Neural crest cell (in vitro differentiated cells): ENCODE measurements at places on chromosomes 6 and 20. TPM values are rescaled to one million over a fixed set of nuclear protein-coding genes. Genes with fewer than 3 reads are reported as not detected.

DNA sequence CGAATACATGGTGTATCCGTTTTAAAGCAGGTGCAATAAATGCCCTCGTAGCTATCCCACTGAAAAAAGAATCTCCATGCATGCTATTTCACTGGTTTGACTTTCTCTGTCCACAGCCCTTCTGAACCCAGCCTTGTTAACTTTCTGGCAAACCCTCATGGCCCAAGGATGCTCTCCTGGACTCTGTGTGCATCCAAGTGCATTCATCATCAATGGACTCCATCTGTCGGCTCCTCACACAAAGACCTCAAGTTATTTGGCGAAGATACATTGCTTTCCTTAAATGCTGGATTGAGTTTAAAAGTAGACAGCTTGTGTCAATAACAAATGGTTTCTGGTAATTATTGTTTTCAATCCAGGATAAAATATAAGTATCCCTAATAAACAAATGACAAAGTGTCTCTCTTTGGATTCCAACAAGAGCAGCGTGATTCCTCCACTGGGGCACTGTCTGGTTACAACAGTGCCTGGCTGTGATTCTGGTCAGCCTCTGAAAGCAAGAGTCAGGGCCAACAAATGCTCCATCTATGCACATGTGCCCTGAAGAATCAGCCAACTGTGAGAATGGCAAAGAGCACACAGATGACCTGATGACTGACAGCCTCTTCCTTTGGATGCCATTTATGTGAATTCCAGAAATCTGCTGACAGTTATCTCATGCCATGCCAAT is 55.7 kb downstream of the FYN start:
- no peak for DNase-seq

Gene ATP9A
- 38.9 and 39.0 TPM in 2 replicates for total RNA-seq

Gene TMEM244
- total RNA-seq = not detected in 2 replicates

DNA sequence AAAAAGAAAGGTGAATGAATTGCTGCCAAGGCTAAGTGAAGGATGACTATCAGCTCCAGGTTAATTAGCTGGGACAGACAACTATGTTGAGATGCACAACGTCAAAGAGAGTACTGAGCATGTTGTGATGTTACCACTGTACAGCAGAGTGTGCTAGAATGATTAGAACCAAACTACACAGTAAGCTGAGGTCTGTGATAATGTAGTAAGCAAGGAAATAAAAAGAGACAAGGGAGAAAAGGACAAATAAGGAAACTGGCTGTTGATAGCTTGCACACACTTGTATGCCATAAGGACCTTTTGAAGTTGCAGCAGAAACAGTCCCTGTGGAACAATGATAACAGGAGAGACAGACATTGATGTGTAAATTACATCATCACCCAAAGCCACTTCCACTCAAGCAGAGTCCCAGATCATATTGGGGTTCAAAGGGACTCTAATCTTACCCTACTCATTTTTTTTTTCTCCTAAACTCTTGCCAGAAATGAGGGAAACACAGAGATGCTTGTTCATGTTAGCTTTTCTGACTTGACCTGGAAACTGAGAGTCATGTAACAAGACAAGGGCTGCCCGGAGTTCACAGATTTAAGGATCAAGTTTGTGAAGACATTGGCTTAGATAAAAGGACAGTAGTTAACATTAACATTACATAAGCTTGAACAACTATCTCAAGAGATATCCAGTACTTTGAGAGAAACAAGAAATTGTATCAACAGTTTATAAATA is 189.9 kb downstream of the CENPW start:
- no peak for DNase-seq

- DNase-seq = peak; percentile 98
Observed at GRCh38 chr20:35146920-35147574, at the start of gene EDEM2. TSS of gene EDEM2 (minus strand) at chr20:35147336. CDS start at chr20:35147258, 78 bp downstream.

GRCh38 chr20:24066076-24066700 is 77.6 kb upstream of the GGTLC1 start:
- DNase-seq = no peak

Gene COQ3
- 10.9 and 13.5 TPM in 2 replicates for total RNA-seq

Gene AVP
- not detected in 2 replicates for total RNA-seq

Gene ADGRF5
- total RNA-seq = 0.16 TPM in 1 of 2 replicates, not detected in the other

DNA sequence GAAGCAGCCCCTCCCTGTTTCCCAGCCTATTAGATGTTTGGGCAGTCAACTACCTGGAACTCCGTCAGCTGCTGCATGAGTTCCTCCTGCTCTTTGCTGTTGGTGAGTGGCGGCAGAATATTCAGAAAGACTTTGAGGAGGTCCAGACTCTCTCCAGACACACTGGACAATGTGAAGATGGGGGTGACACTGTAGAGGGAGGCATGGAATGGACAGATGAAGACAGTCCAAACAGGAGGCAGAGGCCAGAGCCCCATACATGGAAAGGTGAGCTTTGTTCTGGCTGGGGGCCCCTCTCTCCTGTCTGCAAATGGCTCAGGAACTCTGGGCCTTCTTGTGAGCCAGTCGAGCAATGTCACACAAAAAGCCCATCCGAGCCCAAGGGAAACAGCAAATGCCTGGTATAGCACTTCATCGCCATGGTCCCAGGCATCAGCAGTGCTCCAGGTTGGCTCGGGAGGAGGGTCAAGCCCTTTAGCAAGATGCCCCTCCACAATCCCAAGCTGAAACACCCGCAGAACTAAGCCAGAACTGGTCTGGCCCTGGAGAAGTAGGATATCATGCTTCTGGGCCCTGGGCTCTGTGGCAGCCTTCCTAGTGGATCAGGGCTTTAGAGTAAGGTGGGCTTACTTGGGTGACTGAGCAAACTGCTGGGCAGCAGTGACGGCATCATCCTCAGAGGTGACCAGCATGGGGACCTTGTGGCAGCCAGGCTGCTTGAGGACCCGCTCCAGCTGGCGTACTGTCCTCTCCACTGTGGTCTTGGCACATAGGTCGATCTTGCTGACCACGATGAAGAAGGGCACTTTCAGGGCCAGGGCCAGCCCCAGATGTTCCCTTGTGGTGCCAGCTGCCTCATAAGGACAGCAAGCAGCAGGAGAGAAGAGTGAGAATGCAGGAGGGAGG is 4.9 kb downstream of the GTPBP2 start:
- DNase-seq = no peak

GRCh38 chr20:38357653-38358207 is 11.4 kb downstream of the LBP start:
- no peak for DNase-seq

GRCh38 chr6:137237413-137238170 is 18.4 kb upstream of the IFNGR1 start:
- no peak for DNase-seq

GRCh38 chr6:161238500-161238899 is 35.4 kb downstream of the AGPAT4 start:
- no peak for DNase-seq

Gene KCNB1
- 1.6 and 2.8 TPM in 2 replicates for total RNA-seq

- no peak for DNase-seq
Observed at GRCh38 chr6:130396722-130397121, 30.9 kb downstream of the TMEM200A start.

Gene LGSN
- total RNA-seq = not detected in 2 replicates

Gene PCED1A
- total RNA-seq = 68.7 and 71.9 TPM in 2 replicates

GRCh38 chr6:37800703-37801604 is 18.6 kb upstream of the ZFAND3 start:
- DNase-seq = no peak

- DNase-seq = no peak
Observed at GRCh38 chr6:79878142-79878748, 69.1 kb downstream of the ELOVL4 start.

- no peak for DNase-seq
Observed at GRCh38 chr6:107542192-107542668, 52.3 kb downstream of the SOBP start.
